ENCODE measurements at places on chromosomes 3 and 15.

- DNase-seq = no peak
Measured at GRCh38 chr3:166526881-166527280, 689.7 kb upstream of the BCHE start.

- no peak for DNase-seq
Measured at GRCh38 chr3:4532535-4533112, 39.5 kb downstream of the ITPR1 start.

GRCh38 chr3:30500666-30501399 lies 105.6 kb upstream of the TGFBR2 start:
- no peak for DNase-seq

- DNase-seq = no peak
Measured at GRCh38 chr15:78752492-78753358, 58.5 kb downstream of the ADAMTS7 start.

- DNase-seq = no peak
Measured at GRCh38 chr3:8840556-8840955, 71.1 kb upstream of the OXTR start.

GRCh38 chr15:63918317-63918672 lies 84.5 kb upstream of the HERC1 start:
- no peak for DNase-seq

DNA sequence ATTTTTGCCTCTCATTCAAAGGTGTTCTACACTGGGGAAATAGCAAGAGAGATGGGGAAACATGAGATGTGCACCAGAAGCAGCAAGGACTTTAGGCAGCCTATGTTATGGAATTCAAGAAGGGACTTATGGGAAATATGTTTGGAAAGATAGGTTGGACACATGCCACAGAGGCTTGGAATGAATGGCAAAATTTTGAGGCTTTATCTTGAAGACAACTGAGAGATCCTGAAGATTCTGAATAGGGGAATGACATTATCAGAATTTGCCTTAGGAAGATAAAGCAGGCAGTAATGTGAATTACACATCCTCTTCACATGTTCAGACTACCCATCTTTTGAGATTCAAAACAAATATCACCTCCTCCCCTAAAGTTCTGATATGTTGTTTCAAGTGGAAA lies 10.0 kb upstream of the MECOM start:
- no peak for DNase-seq

GRCh38 chr3:27311400-27311799 lies 57.8 kb downstream of the NEK10 start:
- peak; percentile 56 for DNase-seq

GRCh38 chr3:5898106-5898505 lies 710.6 kb downstream of the EDEM1 start:
- no peak for DNase-seq

GRCh38 chr3:122727294-122727693 lies 46.7 kb downstream of the PARP14 start:
- DNase-seq = no peak

DNA sequence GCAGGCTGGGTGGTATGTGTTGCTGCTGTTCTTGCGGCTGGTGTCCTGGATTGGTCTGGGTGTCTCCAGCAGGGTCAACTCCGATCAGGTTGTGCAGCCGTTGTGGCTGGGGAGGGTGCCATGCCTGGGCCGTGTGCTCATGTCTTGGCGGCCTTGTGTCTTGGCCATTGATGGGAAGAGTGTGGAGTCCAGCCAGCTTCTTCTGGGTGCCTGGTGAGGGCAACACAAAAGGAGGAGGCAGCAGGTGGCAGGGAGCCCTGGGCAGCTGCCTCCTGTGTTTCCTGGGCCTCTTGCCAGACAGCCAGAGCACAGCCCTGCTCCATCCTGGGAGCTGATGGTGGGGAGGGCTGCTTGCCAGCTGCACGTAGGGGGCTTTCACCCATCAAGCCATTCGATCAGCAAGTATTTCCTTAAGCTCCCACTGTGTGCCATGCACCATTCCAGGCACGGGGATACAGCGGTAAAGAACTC lies 4.3 kb downstream of the CHAC1 start:
- no peak for DNase-seq

DNA sequence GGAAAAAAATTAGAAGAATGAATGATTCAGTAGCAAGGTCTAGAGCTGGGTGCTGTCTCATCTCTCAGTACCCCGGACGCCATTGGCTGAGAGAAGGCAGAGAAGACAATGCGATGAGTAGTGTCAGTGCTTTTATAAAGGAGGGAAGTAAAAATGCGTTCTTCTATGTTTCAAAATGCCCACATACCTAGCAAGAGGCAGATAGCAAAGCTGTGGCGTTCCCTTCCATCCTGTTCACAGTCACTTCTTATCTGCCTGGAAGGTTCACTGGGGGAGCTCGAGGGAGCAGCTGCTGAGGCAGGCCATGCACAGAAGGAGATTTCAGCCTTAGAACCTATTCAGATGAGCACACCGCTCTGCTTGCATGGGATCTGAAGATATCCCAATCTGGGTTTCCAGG lies 234.0 kb downstream of the RPLP1 start:
- DNase-seq = no peak

- no peak for DNase-seq
Measured at GRCh38 chr3:188915127-188915526, 256.6 kb upstream of the TPRG1 start.

DNA sequence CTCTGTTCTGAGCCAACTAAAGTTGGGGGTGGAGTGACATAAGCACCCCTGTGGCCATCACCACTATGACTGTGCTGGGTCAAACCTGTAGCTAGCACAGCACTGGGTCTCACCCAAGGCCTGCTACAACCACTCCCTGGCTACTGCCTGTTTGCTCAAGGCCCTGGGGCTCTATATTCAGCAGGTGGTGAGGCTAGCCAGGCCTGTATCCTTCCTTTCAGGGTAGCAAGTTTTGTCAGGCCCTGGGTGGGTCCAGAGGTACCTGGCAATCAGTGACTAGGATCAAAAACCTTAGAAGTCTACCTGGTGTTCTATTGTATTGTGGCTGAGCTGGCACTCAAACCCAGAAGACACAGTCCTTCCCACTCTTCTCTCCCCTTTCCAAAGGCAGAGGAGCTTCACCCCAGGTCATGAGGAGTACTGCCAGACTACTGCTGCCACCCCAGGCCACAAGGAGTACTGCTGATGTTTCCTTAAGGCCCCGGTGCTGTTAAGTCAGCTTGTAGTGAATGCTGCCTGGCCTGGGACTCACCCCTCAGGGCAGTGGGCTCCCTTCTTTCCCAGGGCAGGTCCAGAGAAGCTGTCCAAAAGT lies 170.8 kb downstream of the IGSF11 start:
- DNase-seq = no peak

- DNase-seq = no peak
Measured at GRCh38 chr15:59237119-59237855, 30.6 kb downstream of the LDHAL6B start.

DNA sequence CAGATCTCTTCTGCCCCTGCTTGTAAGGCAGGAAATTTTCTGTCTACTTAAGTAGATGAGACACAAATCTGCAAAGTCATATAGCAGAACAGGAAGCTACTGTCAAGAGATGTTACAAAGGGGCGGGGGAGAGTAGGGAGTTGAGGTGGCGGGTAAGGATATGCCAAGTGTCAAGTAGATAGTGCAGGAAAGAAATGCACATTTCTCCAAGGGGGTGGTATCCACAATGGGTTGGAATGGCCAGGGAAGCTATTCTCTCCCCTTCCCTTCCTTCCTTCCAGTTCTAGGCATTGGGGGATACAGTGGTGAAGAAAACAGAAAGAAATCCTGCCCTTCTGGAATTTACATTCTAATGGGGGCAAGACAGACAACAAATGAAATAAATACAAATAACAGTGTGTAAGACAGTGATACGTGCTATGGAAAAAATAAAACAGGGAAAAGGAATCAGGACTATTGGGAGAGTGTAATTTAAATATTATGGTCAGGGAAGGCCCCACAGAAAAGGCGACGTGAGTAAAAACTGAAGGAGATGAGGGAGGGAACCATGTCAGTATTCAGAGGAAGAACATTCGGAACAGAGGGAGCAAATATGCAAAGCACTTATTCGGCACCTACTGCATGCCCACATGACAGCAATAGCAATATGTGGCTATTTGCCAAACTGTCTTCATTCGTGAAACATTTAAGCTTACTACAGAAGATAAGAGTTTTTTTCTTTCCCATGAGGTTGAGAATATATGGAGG lies 42.8 kb upstream of the RNU6-1 start:
- no peak for DNase-seq

DNA sequence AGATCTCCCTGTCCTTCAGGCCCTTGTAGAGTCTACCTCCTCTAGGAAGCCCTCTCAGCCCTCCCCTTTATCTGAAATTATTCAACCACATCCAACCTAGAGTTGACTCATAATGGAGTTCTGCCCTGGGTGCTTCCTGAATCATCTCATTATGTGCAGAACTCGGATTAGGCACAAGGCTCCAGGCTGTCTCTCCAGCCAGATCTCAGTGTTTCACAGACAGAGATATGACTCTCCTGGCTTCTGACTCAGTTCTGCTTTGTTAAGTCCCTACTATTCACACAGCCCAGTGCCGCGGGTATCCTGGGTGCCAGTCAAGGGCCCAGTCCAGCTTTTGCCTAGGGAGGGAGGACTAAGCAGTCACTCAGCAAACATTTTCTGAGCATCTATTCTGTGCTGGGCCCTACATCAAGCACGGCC lies 9.3 kb downstream of the STRA6 start:
- peak; percentile 52 for DNase-seq

DNA sequence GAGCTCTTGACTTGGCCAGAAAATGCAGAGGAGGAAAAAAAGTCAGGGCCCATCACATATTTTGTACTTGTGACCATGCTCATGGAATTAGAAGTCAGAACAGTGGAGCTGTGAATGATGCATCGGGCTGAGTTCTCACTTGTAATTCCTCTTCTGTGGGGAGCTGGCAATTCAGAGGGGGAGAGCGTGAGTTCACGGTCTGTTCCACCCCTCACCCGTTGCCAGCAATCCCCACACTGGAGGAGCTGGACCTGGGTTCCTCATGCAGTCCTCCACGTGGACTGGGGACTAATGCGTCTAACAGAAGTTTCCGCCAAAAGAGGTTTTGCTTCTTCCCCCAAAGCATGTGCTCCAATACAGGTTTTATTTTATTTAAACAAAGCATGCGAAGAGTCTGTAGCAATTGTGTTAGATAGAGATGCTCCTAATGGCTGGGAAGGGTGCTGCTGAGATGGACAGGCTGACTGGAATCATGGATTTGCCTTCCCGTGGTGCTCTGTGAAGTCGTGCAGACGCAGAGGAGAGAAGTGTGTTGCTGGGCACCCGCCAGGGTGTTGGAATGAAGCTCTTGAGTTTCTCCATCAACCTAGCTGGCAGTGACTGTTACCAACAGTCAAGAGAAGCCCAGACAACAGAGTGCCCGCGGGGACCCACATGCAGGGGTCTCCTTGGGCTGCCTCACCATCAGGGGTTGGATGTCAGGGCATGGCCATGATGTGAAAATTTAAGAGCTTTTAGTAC lies 77.4 kb upstream of the PCSK6 start:
- DNase-seq = no peak

DNA sequence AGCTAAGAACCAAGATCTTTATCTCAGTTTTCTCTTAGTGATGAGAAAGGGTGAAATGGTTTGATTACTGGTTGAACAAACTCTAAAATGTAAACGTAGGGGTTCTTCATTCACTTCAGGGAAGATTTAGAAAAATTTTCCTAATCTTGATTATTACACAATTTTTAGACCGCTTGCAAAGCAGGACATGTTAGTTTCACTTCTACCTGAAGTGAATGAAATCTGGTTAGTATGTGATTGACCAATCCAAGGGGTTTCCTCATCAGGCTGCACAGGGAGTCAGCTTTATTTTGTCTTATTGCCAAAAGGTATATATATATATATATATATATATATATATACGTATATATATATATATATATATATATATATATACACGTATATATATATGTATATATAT lies 740.4 kb downstream of the TUSC7 start:
- no peak for DNase-seq

DNA sequence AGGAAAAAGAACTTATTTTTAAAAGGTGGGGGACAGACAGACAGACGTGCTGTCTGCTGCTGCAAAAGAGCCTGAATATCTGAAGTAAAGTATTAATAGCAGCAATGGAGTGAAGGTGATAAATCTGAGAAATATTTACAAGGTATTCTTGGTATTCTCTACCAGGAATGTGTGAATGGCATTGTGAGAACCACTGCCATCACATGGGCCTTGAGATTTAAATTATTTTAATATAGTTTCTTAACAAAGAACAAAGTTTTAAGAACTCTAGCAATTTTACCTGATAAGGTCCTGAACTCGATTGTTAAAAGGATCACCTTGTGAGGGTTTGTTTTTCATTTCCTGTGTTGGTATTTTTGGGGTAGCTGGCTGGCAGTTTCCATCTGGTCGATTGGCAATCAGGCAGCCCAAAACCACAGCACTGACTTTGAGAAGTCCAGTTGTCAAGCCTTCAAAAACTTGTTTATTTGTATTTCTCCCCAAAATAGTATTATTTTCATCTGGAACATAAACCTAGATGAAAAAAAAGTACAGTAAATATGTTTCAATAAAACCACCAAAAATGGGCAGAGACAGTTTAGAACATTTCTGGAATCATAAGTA lies 97.3 kb downstream of the ISL2 start:
- DNase-seq = no peak

DNA sequence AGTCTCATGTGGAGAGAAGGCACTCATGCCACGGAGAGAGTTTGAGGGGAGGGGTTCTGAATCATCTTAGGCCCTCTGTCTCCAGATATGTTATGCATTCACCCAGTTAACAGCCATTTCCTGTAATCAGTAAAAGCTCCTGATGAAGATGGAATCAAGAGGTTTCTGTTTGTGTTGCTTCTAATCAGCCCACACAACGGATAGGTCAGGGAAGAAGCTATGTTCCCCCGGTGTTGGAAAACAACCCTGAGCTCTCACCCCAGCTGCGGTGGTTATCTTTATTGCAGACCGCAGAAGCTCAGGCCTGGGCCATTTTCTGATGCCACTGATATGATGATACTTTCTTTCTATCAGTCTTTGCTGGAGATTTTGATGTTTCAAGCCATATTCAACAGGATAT lies 338.5 kb upstream of the ONECUT1 start:
- DNase-seq = no peak

- DNase-seq = peak; percentile 37
Measured at GRCh38 chr3:142987080-142987700, 14.2 kb upstream of the U2SURP start.

DNA sequence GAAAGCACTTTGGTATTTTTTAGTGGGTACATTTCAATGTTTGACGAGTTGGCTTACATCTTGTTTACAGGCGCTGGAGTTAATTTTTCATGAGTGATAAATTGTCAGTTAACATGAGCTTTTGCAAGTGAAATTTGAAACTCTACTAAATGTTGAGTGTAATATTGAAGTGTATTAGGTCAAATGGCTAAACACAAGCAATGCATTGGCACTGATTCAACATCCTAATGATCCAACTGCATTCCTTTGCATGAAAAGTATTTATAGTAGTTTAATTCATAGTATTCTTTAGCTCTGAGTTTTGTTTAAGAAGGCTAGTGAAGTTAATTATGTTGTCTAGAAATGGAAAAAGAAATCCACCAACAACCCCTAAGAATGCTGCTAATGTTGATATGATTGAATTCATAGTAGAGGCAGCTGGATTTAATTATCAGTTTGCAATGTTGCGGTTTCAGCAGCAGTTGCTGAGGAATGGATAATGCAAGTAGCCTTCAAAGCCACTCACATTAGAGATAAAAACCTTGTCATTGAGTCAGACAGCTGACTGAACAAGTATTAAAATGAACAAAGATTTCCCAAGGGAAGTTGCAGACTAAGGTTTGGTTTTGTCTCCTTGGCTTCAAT lies 245.6 kb upstream of the GOLIM4 start:
- DNase-seq = no peak

All from H54 (cell line).